Activated T-cell treated with anti-CD3 and anti-CD28 coated beads for 1 hour (primary cell): ENCODE measurements at places on chromosomes 11 and 22.

GRCh38 chr11:64854534-64855502 is 10.4 kb upstream of the CDC42BPG start:
- no peak for DNase-seq

- DNase-seq = no peak
These were observed 2.6 kb upstream of the ATP5MGL start for GRCh38 chr22:42642806-42643633.

DNA sequence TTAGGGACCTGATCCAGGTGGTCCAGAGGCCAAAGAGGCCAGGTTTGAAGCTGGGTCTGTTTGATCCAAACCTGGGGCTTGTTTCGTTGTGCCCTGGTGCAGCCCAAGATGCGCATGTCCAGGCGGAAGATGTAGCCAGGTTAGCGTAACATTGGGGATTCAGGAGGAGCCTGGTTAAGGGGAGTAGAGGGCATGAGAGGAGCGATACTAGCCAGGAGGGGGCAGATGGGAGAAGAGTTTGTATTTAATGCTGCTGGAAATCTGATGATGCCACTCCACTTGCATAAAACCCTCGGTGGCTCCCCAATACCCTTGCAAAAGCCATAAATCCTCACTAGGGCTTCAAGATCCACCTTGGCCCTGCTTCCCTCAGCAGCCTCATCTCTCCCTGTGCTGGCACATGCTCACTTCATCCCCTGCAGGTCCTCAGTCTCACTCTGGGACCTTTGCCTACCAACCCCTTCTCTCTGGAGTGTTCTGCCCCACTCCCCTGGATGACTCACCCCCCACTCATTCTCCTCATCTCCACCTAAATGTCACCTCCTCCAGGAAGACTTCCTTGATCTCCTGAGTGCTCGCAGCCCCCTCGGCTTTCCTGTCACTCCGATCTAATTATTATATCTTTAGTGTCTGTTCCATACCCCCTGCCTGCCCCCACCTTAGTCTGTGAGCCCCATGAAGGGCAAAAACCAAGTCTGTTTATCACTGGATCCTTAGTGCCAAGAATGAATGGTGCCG is 95.9 kb downstream of the MIAT start:
- DNase-seq = no peak

- DNase-seq = no peak
These were observed 20.3 kb upstream of the SLN start for GRCh38 chr11:107731941-107732688.

- no peak for DNase-seq
These were observed 78.7 kb downstream of the PHF21B start for GRCh38 chr22:44931077-44931540.

- DNase-seq = no peak
These were observed 21.2 kb upstream of the BLID start for GRCh38 chr11:122137078-122137793.

DNA sequence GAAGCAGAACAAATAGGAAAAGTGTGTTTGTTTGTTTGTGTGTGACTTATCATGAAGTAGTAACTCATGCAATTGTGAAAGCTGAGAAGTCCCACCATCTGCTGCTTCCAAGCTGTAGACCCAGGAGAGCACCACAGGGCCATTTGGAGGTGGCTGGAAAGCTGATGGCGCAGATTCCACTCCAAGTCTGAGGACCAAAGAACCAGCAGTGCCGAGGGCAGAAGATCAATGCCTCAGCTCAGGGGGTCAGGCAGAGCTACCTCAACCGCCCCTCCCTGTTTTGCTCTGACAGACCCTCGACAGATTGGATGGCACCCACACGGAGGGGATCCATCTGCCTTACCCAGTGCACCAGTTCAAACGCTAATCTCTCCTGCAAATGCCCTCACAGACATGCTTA is 896.2 kb downstream of the BRD1 start:
- DNase-seq = no peak

DNA sequence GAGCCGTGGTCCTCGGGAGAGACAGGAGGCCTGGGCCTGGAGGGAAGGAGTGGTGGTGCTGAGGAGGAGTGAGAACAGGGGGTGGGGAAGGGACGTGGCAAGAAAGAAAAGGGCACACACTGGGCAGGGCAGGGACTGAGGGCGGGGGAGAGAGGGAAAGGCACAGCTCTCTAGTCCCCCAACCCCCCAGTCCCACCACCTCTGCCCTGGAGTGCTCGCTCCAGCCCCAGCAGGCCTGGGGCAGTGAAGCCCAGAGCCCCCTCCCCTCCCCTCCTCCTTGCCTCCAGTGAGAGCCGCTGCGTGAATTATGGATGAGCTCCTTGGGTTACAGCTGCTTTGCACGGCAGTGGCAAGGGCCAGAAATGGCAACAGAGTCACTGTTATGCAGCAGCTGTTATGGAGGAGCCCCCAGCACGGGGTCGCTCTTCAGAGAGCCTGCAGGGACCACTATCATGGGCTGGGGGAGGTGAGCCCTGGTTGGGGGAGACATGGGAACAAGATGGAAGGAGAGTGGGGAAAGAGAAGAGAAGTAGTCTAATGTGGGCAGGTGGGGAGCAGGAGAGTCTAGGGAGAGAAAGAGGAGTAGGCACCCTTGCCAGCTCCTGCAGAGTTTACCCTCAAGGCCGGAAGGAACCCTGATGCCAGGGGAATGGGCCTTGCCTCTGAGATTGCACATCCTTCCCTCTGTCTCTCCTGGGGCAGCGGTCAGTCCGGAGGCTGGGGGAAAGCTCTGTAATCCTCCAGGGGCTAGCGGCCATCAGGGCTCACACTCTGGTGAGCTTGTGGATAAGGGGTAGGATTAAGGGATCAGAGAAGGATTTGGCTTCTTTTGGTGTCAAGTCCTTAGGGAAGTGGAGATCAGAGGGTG is 3.6 kb downstream of the RTN4RL2 start:
- DNase-seq = no peak

- no peak for DNase-seq
These were observed 14.1 kb downstream of the SERPIND1 start for GRCh38 chr22:20787746-20788626.

DNA sequence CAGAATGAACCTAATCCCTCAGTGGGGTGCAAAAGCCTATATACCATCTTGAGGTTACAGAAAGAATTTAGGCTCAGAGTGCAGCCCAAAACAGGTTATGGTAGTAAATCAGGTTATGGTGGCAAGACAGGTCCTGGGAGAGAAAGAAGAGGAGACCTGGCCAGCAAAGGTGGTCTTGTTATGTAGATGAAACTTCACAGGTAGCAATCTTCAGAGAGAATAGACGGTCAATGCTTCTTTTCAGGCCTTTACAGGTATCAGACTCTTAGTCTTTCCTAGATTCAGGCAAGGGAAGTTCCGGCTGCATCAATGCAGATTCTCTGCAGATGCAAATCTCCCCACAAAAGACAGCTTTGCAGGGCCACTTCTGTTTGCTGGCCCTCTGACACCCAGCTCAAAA is 45.8 kb upstream of the SORL1 start:
- no peak for DNase-seq

GRCh38 chr11:72217841-72218240 is 1.2 kb downstream of the FOLR2 start:
- no peak for DNase-seq

DNA sequence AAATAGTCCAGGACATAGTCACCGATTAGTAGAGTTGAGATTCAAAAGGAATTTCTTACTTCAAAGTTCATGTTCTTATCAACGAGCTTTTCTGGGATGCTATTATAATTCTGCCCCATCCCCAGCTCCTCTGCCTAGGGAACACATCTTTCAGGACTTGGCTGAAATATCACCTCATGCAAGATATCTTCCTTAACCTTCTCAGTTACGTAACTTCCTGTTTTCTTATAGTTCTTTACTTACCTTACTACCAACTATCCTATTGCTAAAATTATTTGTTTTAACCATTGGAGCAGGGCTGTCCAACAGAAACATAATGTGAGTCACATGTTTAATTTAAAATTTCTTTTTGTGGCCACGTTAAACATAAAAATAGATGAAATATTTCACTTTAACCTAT is 2.3 kb downstream of the NARS2 start:
- no peak for DNase-seq

GRCh38 chr11:70226967-70227366 is 23.9 kb downstream of the FADD start:
- no peak for DNase-seq

DNA sequence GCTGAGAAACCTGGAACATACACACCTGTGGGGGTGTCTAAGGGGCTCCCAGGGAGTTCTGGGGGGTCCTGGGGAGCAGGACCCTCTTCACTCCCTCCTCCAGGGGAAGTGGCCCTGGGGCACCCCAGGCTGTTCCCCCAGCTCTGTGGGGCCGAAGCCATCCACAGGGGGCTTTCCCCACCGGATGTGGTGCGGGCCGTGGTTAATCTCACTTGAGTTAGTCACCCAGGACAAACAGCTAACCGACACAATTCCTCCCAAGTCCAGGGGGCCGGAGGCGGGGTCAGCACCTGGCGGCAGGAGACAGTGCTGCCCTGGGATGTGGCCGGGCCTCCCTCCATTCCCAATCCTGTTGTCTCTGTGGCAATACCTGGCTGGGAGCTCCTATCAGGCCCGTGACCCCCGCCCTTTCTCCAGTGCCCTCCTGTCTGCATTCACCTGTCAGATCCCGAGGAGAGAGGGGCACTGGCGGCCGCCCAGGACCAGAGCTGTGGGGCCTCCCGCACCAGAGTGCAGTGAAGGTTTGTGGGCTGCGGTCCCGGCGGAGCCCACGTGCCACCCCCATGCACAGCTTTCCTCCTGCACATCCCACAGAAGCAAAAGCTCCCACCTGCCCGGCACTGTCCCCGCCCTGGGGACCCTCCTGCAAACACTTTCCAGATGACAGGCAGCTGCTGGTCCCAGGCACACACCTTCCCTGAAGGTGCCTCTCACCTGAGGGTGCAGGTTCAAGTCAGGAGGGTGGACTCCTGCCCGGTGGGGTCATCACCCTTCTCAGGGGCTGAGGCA is 5.2 kb upstream of the MUC5AC start:
- no peak for DNase-seq

- DNase-seq = no peak
These were observed 20.3 kb downstream of the XKR3 start for GRCh38 chr22:16804882-16805281.

DNA sequence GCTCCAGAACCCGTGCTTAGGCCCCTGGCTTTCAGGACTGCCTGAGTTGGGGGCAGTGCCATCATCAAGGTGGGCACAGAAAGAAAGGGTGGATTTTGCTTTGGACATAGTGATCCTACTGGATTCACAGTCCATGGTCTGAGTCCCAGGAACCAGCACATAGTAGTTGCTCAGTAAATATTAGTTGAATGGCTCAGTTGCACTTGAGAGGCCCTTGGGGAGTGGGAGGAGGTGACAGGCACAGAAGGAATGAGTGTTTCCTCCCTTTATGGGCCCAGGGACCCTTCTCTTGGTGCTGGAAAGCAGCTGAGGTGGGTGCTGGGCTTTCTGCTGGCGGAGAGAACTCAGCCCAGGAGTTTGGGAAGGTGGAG is 16.6 kb downstream of the ARHGEF17 start:
- DNase-seq = no peak

DNA sequence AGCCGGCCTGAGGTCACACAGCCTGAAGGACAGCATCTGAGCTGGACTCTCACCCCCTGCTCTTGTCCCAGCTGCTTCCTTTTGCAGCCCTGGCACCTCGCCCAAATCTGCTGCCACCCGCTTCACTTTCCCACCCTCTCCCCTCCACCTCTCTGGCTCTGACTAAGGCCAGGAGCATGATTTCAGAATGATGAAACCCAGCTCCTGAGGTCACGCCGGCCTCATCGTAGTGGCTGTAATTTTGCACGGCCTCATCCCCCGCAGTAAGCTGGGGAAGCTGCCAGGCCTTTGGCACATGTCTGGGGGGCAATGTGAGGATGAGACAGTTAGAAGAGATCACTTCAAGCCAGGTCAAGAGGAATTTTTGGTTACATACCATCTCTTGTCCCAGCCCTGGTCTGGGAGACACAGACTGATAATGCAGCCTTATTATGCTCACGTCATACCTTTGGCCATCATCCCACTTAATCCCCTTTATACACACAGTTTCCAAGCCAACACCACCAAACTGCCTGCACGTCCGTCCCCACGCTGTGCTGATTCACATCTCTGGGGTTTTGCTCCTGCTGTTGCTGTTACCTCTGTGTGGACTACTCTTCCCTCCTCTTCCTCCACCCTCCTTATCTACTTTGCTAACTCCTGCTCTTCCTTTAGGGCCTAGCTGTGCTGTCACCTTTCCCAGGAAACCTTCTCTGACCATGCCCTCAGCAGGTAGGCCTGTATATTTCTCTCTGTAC is 58.1 kb downstream of the CHRDL2 start:
- no peak for DNase-seq

- no peak for DNase-seq
These were observed 141.4 kb upstream of the E2F8 start for GRCh38 chr11:19382131-19382611.

- DNase-seq = no peak
These were observed 104.3 kb downstream of the GAB2 start for GRCh38 chr11:78313181-78313795.
